ELF-1 (cell line): ENCODE measurements at places on chromosomes 5 and 9.

GRCh38 chr5:72256536-72256935 is 63.5 kb downstream of the MRPS27 start:
- no peak for DNase-seq

GRCh38 chr5:676699-677076 is 16.5 kb downstream of the TPPP start:
- no peak for DNase-seq

DNA sequence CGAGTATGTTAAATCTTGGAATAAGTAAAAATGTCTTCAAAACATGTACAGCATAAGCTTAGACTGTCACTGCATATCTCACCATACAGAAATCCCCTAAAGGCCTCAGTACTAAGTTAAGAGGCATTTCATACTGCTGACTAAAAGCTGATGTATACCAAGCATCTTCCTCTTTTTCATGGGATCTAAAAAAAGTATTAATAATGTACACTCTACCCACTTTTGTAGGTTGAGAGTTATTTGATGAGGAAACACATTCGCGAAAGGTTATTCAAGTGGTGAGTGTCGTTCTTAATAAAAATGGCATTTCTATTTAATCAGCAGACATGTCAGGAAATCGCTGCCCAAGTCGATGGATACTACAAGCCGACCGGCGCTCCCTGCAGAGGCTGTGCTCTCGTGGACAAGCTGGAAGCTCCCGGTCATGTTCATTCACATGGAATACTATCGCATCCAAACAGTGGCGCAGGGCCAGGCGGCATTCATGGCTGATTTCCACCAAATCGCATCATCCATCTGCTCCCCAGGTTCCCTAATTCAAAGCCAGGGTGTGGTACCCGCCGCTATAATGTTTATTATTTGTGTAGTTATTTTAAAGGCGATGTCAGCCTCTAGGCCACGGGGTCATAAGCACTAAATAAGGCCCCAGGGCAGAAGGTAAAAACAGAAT is 724 bp downstream of the SGTB start:
- peak; percentile 45 for DNase-seq

DNA sequence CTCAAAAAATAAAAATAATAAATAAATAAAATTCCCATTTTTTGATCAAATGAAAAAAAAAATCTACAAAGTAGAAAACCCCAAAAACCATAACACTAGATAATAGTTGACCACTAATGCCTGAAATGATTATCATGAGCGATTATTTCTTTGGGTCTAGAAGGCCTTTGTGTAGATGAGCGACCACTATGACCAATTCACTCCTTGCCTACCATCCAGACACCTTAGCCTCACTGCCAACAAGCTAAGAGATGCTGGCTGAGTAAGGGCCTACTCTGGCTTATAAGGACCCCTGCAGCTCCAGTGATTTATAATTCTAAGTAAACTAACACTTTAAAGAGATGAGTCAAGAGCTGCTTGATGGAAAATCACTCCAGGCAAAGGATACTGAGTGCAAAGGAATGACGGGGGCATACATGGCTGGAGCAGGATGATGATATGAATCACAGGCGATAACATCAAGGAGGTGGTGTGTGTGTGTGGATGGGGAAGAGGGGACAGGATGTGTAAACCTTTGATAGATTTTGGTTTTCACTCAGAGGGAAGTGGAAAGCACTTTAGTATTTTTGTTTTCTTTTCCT is 4.8 kb upstream of the F2RL1 start:
- no peak for DNase-seq

GRCh38 chr5:93578813-93579691 is 2.0 kb downstream of the NR2F1-AS1 start:
- peak; percentile 22 for DNase-seq
